Pulmonary artery endothelial cell (primary cell): ENCODE measurements at places on chromosomes 5 and 9. TPM values are rescaled to one million over a fixed set of nuclear protein-coding genes. Genes with fewer than 3 reads are reported as not detected.
A peak's percentile ranks its signal among the peaks of the same experiment; 100 is the strongest.

DNA sequence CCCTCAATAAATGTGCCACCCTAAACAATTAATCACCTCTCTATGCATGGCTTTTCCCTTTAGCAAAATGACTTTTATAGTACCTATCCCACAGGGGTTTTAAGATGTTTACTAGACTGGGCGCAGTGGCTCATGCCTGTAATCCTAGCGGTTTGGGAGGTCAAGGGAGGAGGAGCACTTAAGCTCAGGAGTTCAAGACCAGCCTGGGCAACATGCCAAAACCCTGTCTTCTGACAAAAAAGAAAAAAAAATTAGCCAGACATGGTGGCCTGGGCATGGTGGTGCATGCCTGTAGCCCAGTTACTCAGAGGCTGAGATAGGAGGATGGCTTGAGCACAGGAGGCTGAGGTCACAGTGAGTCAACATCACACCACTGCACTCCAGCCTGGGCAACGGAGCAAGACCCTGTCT, 13.5 kb downstream of the SH3TC2 start:
- no peak for DNase-seq

DNA sequence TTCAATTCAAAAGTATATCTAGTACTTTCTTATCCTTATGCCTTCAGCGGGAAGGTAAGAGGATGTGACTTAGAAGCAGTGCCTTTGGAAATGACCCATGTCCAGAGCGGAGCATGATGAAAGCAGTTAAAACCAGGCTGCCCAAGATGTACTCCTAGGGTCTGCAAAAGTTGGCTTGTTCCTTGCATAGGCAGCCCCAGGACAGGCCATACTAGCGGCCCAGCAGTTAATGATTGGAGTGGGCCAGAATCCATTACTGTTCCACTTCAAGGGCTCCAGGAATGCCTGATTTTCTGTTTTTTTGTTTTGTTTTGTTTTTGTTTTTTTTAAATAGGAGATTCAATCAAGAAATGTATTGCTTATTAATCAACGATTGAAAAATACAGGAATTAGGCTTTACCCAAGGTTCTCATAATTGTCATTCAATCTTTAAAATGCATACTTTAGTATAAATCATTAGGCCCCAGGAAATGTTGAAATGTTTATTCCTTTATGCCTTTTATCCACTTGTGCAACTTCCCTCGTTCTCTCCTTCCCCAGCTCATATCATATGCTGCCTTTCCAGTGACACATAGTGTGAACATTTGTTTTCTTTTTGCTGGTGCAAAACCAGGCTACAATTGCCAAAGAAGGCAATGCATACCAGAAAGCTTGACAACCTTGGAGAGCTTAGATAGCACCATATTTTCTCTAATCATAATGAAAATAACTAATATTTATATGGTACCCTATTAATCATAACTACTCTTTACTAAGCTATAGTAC, 190.8 kb downstream of the ARHGEF28 start:
- DNase-seq, result no peak

GRCh38 chr5:102241809-102242421, 54.2 kb downstream of the SLCO4C1 start:
- DNase-seq, result no peak

GRCh38 chr9:98303633-98304125, 48.2 kb upstream of the TBC1D2 start:
- DNase-seq, result no peak

GRCh38 chr9:28999806-29000205, 1426.5 kb upstream of the C9orf72 start:
- DNase-seq, result no peak

- no peak for DNase-seq
Observed at GRCh38 chr5:71533615-71534014, 53.5 kb upstream of the MCCC2 start.

DNA sequence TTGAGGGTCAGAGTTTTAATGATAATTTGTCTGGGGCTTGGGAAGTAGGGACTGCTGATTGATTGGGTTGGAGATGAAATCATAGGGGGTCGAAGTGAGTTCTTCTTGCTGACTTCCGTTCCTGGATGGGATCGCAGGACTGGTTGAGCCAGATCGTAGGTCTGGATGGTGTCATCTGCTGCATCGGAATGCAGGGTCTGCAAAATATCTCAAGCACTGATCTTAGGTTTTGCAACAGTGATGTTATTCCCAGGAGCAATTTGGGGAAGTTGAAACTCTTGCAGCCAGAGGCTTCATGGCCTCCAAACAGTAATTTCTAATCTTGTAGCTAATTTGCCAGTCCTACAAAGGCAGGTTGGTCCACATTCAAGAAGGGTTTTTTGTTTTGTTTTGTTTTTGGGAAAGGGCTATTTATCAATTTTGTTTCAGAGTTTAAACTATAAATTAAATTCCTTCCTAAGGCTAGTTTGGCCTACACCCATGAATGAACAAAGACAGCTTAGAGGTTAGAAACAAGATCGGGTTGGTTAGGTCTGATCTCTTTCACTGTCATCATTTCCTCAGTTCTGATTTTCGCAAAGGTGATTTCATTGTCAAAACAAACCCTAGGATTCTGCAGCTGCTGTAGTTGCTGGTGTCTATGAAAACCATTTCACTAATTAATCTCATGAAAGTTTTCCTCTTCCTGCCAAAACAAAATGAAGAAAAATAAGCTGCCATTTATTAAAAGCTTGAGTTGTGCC, 388.0 kb downstream of the TMEM232 start:
- no peak for DNase-seq

GRCh38 chr9:130575514-130575913, 3.9 kb upstream of the FUBP3 start:
- DNase-seq, result no peak

GRCh38 chr5:101425339-101425859, 522.3 kb upstream of the ST8SIA4 start:
- no peak for DNase-seq

- no peak for DNase-seq
Observed at GRCh38 chr9:120478208-120478607, 101.8 kb downstream of the CDK5RAP2 start.

DNA sequence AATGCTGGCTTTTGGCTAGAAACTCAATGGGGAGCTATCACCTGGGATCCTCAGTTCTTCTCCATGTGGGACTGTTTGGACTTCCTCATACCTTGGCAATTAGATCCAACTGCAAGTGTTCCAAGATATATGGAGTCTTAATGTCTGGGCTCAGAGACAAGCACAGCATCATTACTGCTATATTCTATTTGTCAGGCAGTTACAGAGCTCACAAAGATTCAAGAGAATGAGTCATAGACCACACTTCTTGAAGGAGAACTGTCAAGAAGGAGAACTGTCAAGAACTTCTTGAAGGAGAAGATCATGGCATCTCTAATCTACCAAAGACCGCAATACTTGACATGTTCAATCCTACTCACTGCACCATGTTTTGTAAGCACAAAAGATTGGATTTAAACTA, 106.8 kb upstream of the NREP start:
- no peak for DNase-seq

GRCh38 chr5:33114361-33114760, 326.4 kb upstream of the TARS1 start:
- DNase-seq, result no peak

DNA sequence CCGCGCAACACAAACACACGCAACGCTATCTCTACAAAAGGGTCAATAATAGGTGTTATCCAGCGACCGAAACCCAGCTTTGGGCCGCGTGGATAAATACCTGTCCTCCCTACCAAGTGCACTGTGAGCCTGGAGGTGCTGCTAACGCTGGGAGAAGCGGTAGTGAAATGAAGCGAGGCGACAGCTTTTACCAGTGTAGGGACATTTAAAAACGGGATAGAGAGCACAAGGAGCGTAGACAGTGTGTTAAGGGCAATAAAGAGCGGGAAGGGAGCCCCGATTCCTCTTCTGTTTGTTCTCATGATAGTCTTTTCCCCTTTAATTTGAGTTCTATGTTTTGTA, 421 bp upstream of the DEPDC1B start:
- DNase-seq, result no peak

DNA sequence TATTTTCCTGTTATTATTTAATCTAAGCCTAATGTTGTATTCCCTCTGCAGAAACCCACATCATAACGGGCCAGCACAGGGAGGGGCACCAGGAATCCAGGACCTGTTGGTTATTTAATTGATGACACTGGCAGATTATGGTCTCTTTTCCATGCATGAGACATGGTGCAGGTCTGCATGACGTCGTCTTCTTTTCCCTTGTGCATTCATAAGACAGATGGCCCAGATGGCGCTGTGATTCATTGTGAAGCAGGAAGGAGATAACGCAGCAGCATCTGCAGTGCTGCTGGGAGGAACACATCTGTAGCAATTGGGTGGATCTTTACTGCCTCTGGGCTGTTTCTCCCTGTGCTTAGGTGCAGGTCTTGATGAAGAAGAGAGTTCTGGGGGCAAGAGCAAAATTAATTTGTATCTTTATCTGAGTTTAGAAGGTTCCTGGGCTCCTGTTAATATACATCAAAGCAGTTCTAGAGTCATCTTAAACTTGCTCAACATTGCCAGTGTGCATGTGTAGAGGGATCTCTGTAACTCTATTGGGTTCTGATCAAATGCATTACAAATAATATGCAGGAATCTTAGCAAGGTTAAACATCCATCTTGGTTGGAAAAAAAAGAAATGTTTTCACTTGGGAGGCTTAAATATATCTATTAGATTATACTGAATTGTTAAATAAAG, 176.1 kb downstream of the PCSK1 start:
- peak; percentile 24 for DNase-seq

Gene PCDHGB7
- 4.8 and 6.1 TPM in 2 replicates for total RNA-seq

Gene DENND1A
- total RNA-seq, result 11.7 and 12.4 TPM in 2 replicates

Gene GHR
- total RNA-seq, result 0.67 and 1.1 TPM in 2 replicates

Gene STOM
- 196 and 284 TPM in 2 replicates for total RNA-seq

Gene PCDHAC2
- 2.0 and 2.5 TPM in 2 replicates for total RNA-seq

Gene ZNF618
- 14.8 and 15.8 TPM in 2 replicates for total RNA-seq

Gene AK3
- 53.0 and 54.0 TPM in 2 replicates for total RNA-seq

Gene TAF1L
- total RNA-seq, result 0.04 TPM in 1 of 2 replicates, not detected in the other
